ENCODE measurements at places on chromosomes 2 and 18.

GRCh38 chr2:85259101-85259590 is 68.6 kb downstream of the TGOLN2 start:
- DNase-seq = no peak

GRCh38 chr2:26811261-26811660 is 25.4 kb downstream of the CENPA start:
- DNase-seq = no peak

DNA sequence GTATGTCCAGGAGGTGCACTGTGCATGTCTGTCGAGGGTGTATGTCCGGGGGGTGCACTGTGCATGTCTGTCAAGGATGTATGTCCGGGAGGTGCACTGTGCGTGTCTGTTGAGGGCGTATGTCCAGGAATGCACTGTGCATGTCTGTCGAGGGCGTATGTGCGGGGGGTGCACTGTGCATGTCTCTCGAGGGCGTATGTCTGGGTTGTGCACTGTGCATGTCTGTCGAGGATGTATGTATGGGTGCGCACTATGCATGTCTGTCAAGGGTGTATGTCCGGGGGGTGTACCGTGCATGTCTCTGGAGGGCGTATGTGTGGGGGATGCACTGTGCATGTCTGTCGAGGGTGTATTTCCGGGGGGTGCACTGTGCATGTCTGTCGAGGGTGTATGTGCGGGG is 249.3 kb upstream of the MYT1L start:
- no peak for DNase-seq

- no peak for DNase-seq
Observed at GRCh38 chr2:217430916-217431576, 571.2 kb upstream of the TNP1 start.

DNA sequence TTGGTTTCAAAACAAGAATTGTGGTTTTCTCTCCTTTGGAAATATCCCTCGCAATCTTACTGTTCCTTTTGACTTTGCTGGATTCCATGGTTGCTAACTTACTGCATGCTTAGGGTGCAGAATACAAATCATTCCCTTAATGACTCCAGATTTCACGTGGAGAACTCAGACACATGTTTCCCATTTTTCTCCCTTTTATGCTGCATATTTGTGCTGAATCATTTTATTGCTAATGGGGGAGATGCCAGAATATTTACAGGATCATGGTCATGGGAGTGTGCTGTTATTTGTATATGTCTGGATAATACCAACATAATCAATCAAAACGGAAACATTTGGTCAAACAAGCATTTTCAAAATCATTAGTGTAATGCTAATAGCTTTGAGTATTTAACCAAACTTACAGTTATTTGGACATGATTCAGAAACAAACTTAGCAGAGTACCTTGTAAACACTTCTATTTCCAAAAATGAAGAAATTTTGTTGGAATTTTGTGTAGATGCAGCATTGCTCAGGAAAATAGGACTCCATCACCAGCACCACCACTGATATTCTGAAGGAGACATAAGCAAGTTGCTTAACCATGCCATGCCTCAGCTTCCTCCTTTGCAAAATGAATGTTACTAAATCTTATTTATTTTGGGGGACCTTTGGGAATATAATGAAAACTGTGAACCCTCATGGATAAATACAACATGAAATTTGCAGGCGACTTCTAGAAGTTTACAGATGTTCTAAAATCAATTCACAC is 122.5 kb upstream of the RND3 start:
- DNase-seq = no peak

DNA sequence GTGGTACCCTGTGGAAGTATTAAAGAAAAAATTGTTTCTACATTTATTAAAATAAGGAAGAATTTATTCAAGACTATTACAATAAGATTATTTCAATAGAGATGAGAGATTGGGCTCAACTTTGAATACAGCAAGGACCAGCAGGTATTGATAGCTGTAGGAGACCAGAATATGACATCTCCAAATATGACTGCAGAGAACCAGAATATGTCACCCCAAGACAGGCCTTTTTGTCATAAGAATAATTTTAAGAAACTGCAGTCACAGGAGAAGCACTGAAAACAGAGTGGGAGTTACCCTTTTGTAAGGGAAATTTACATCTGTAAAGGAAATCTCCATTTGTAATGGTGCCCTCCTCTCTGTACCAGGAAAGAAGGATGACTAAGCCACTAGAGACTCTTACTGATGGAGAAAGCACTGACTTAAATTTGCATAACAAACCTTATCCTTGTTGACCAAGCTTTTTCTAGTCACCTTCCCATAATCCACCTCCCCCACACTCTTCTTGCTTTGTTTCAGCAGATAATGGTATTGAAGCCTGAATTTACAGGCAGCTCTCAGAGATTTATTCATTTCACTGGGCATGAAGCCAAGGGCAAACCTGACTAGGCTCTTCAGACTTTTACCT is 145.1 kb upstream of the RMP24 start:
- no peak for DNase-seq

- DNase-seq = no peak
Observed at GRCh38 chr2:25044990-25045389, 3.1 kb downstream of the EFR3B start.

DNA sequence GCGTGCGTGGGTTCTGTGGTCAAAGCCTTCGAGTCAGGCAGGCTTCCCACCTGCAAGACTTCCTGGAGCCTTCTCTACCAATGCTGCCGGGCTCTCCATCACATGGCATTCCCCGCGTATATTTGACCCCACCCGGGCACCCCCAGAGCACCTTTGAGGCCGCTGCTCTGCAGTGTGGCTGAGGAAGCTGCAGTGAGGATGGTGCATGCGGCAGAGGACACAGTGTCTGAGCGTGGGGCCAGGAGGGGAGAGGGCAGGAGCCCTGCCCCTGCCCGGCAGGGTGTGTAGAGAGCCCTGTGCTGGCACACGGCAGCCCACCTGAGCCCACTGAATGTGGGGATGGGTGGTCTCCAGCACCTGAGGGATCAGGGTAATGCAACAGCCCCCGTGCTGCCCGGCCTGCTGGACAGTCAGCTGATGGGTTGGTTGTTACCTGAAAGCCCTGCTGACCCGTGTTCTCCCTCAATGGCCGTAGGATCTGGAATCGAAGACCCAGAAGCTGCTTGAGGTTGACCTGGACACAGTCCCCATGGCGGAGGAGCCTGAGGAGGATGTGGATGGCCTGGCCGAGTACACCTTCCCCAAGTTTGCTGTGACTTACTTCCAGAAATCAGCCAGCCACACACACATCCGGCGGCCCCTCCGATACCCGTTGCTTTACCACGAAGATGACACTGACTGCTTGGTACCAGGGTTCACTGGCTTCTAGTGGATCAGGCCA is 36.8 kb upstream of the GPR17 start:
- DNase-seq = no peak

GRCh38 chr18:13758622-13759021 is 32.1 kb downstream of the RNMT start:
- no peak for DNase-seq

DNA sequence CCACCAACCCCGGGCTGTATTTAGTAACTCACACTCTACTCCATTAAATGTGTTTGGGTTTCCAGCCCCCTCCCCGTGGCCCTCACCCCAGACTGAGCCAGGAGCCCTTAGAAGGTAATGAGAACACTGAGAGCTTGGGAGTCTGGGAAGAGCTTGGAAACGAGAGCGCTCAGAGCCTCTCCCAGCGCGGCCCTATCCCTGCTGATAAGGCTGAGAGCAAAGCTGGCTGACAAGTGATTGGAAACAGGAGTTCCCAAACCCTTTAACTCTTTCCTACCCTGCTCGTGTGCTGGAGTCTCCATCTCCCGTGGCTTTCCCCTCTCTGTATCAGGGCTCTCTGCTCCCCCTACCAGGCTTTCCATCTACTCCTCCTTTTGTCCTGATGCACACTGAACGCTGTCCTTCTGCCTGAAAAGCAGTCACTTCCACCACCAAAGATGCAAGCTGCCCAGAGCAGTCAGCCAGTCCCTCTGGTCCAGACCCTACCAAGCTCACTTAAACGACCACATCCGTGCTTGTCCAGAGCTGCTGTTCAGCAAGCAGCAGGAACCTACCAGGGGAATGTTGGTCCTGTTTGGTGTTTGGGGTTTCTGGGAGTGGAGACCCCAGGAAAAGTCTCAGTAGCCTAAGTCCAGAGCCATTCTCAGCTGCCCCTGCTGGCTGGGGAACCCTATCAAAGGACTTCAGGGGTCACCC is 100.0 kb upstream of the PKDCC start:
- no peak for DNase-seq

- DNase-seq = peak; percentile 53
Observed at GRCh38 chr2:98487806-98488189, 43.1 kb downstream of the INPP4A start.

DNA sequence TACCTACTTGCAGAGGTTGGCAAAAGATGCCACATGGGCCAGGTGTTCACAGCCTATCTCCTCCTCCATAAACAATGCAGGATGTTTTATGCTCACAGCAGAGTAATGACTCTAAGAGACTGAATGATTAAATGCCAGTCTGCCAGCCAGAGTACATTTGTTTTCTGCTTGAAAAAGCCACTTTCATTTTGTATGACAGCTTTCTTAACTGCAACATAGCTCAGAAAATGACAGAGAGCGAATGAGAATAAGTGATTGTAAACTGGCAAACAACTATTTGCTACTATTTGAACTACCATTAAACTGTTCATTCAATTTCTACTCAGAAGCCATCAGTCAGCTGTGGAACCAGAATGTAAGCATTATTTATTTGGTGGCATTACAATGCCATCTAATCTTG is 50.6 kb upstream of the DCC start:
- no peak for DNase-seq

DNA sequence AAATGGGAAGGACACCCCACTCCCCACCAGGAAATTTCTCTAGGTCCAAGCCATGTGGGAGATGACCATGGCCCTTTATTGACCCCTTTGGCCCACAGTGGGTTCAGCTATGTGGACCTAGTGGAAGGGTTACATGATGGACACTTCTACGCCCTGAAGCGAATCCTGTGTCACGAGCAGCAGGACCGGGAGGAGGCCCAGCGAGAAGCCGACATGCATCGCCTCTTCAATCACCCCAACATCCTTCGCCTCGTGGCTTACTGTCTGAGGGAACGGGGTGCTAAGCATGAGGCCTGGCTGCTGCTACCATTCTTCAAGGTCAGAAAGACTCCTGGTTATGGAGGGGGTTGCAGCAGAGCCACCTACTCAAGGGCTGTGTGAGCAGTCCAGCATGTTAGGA is 1.3 kb downstream of the STK16 start:
- DNase-seq = no peak

DNA sequence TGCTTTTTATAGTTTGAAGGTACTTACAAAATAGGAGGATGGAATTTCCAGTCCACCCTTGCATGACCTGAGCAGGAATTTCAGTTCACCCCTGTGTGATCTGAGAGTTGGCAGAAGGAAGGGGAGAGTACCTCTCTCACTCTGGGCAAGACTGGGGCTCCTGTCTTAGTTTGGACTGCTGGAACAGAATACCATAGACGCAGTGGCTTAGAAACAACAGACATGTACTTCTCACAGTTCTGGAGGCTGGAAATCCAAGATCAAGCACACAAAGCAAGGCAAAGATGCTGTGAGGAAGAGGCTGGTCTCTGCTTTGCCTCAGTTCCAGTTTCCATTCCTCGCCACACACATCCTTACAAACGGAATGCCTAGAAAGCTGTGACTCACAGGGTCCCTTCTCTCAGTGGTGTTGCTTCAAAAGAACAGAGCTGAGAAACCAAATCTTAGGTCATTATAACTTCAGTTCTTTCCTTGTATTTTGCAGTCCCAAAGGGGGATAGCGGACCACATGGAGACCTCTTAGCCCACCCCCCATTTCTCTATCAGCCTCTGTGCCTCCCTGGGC is 108.8 kb upstream of the HAAO start:
- no peak for DNase-seq

DNA sequence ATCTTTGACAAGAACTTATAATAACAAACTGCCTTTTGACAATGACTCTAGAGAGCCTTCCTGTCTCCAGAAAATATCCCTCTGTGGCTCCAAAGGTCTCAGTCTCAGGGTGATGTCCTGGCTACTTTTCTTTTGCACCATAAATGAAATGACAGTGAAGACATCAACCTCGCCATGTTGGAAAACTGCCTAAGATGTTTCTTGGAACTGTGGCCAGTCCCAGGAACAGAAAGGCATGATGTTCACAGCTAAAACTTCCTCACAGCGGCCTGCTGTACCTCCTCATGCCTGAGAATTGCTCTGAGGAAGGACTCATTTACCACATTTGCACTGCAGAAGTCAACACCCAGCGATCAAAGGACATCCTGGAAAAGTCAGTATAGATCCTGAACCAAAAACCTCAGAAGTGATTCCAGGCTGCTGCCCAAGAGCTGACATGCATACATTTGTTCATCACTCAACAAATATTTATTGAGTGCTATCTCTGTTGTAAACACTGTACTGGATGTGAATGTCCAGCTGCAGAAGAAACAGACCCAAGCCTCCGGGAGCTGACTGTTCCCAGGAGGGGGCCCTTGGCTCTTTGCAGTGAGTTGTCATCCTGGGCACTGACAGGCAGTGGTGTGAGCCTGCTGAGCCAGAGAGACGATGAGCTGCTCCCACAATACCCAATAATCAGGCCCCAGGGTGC is 64.3 kb upstream of the ACSL3 start:
- DNase-seq = no peak

GRCh38 chr2:237978058-237978712 is 11.4 kb downstream of the UBE2F start:
- no peak for DNase-seq

DNA sequence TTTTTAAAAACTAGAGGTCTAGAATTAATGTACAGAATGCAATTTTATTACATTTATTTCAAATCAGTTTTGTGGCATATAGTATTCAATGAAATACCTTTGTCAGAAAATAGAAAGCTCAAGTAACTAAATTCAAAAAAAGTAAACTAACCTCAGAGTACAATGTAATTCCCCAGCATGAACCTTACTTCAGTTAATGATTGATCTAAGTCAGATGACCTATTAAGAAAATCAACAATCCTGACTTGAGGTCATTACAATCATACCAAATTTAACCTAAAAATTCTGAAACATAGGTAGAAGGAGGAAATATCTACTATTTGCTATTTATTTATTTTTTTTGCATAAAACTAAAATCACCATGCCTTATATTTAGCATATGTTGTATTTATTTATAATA is 142.9 kb downstream of the CCDC102B start:
- no peak for DNase-seq

DNA sequence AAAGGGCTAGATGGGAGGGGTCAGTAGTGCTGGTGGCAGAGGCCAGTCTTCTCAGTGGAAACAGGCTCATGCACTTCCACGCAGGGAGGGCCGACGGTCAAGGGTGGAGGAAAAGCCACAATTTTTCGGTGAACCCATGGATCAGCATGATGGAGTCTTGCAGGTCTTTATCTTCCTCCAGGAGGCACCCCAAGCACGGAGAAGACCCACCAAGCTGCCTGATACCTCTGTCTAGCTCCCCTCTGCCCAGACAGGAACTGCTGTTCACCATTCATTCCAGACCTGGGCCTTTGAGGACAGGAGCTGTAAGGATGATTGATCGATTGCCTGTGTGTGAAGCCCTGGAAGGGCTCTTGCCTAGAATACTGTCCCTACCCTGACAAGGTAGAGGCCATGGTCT is 2.8 kb upstream of the LRRFIP1 start:
- no peak for DNase-seq

GRCh38 chr18:3279201-3280185 is 17.6 kb downstream of the MYL12B start:
- DNase-seq = no peak

All from CD4-positive, alpha-beta T cell treated with Interleukin-6 at 100 ng/mL for 8 hours (primary cell).